ENCODE measurements at places on chromosomes 4 and X. TPM values are rescaled to one million over a fixed set of nuclear protein-coding genes. Genes with fewer than 3 reads are reported as not detected.

Gene CDX4
- total RNA-seq, result not detected

Gene KLB
- 0.06 TPM for total RNA-seq

Gene HS3ST1
- 0.71 TPM for total RNA-seq

Gene TRIM60
- not detected for total RNA-seq

Gene PRRG3
- not detected for total RNA-seq

Gene TRIM2
- total RNA-seq, result 0.91 TPM

Gene RGN
- total RNA-seq, result not detected

Gene NPY2R
- total RNA-seq, result not detected

Gene JCHAIN
- total RNA-seq, result 0.13 TPM

Gene ZNF711
- total RNA-seq, result 1.1 TPM

Gene TCEANC
- total RNA-seq, result 0.95 TPM

Gene IL21
- total RNA-seq, result not detected

Gene ZNF182
- 3.5 TPM for total RNA-seq

Gene TGIF2LX
- total RNA-seq, result not detected

Gene PPP1R2C
- not detected for total RNA-seq

Gene PHEX
- total RNA-seq, result 0.44 TPM

Gene L1CAM
- total RNA-seq, result 21.7 TPM

Gene TCP11X1
- not detected for total RNA-seq

Gene DCAF4L1
- total RNA-seq, result 0.11 TPM

Gene GABRQ
- total RNA-seq, result 0.25 TPM

Gene TXK
- total RNA-seq, result 0.31 TPM

Gene PIR
- 62.0 TPM for total RNA-seq

Gene MMRN1
- not detected for total RNA-seq

Gene GRIA3
- total RNA-seq, result not detected

Gene RASSF6
- 0.80 TPM for total RNA-seq

Gene PAGE4
- not detected for total RNA-seq

Gene UGT8
- total RNA-seq, result 0.15 TPM

Gene ACSL4
- total RNA-seq, result 13.5 TPM

Gene DNAAF6
- not detected for total RNA-seq

Gene NEXMIF
- total RNA-seq, result not detected

Gene ADH1A
- total RNA-seq, result not detected

Gene TAF7L
- total RNA-seq, result not detected

Gene ZXDB
- 10.1 TPM for total RNA-seq

Gene FAM90A26
- not detected for total RNA-seq

Gene VEGFC
- 11.2 TPM for total RNA-seq

Gene WDR17
- total RNA-seq, result 2.2 TPM
